AG09319 (cell line): ENCODE measurements at places on chromosomes 12 and 14.

DNA sequence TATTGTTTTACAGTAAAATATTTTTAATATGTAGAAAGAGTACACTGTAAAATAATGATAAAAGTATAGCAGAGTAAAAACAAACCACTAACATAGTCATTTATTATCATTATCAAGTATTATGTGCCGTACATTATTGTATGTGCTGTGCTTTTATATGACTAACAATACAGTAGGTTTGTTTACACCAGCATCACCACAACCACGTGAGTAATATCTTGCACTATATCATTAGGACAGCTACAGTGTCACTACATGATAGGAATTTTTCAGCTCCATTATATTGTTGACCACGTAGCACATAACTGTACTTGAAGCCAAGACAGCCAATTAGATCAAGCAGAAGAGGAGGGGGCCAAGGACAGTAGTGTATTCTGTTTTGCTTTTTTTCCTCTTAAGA lies 415.4 kb downstream of the RAD51B start:
- no peak for DNase-seq

DNA sequence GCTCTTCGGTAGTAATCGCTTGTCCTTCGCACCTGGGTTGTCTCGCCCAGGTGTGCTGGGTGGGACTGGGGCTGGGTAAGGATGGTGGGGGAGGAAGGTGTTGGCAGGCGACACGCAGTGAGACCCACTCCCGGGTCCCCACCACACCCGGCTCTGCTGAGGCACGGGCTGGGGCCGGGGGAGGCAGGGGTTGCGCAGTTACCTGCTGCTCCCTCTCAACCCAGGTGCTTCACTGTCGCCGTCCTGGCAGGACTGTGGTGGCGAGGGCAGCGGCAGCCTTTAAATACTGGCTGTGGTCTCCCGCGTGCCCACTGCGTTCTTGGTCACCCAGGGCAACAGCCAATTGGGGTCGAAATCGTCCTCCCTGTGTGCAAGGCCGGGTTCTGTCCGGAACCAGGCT lies at the start of gene CCER1:
TSS of gene CCER1 (minus strand) at position 256 of the 400 bp plus-strand sequence. CDS start 434 bp downstream, outside the sequence.
- DNase-seq = no peak

GRCh38 chr12:64673490-64674169 lies 63.3 kb downstream of the RASSF3 start:
- DNase-seq = no peak

GRCh38 chr12:132230381-132230780 lies 86.1 kb downstream of the NOC4L start:
- no peak for DNase-seq

GRCh38 chr14:75371297-75371696 lies 56.5 kb upstream of the JDP2 start:
- no peak for DNase-seq

- no peak for DNase-seq
These were observed 236.4 kb upstream of the CRY1 start for GRCh38 chr12:107329569-107330324.

DNA sequence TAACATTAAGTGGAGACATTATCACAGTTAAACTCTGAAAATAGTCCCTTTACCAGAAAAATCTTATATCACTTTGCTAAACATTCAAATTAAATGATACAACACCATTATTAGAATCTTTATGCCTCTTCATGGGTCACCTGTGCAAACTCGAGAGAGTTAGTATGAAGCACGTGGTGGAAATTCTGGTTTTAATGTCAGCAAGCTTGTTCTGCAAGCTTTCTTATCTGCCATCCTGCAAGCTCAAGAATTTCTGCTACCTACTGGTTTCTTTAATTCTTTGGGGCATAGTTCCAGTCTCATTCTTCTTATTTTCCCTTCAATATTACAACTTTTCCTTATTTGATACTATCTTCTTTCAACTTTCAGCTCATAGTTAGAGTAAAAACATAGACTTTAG lies 868 bp downstream of the CATSPERB start:
- DNase-seq = no peak
